ENCODE measurements at places on chromosomes 6 and 20.

GRCh38 chr20:56542489-56543030, 9.5 kb downstream of the FAM209B start:
- DNase-seq: no peak

GRCh38 chr6:72002415-72002814, 116.1 kb downstream of the RIMS1 start:
- no peak for DNase-seq

GRCh38 chr20:9413001-9413400, 101.4 kb upstream of the LAMP5 start:
- no peak for DNase-seq

- no peak for DNase-seq
Observed at GRCh38 chr6:122130026-122130348, 269.5 kb upstream of the HSF2 start.

- no peak for DNase-seq
Observed at GRCh38 chr6:142746524-142746923, 198.5 kb downstream of the HIVEP2 start.

DNA sequence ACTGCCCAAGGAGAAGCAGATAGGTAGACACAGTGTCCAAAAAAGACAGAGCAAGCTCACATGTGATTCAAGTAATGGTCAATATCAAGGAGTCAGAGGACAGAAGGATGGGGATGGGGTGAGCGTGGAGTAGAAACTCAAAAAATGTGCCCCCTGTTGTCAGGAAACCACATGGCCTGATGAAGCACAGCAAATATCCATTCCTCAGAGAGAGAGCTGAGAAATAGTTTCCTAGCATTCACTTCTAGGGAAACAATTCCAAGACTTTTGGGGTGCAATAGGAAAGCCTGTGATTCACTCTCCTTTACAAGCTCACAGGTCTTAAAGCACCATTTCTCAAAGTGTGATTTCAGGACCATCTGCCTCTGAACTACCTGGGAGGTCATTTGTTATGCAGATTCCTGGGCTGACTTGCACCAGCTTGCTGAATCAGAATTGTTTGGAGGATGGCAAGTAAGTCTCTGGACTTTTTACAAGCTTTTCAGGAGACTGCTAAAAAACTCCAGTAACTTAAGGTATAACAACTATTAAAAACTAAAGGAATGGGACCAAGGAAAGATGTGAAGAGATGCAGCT, 432.8 kb downstream of the HDGFL1 start:
- DNase-seq: no peak

DNA sequence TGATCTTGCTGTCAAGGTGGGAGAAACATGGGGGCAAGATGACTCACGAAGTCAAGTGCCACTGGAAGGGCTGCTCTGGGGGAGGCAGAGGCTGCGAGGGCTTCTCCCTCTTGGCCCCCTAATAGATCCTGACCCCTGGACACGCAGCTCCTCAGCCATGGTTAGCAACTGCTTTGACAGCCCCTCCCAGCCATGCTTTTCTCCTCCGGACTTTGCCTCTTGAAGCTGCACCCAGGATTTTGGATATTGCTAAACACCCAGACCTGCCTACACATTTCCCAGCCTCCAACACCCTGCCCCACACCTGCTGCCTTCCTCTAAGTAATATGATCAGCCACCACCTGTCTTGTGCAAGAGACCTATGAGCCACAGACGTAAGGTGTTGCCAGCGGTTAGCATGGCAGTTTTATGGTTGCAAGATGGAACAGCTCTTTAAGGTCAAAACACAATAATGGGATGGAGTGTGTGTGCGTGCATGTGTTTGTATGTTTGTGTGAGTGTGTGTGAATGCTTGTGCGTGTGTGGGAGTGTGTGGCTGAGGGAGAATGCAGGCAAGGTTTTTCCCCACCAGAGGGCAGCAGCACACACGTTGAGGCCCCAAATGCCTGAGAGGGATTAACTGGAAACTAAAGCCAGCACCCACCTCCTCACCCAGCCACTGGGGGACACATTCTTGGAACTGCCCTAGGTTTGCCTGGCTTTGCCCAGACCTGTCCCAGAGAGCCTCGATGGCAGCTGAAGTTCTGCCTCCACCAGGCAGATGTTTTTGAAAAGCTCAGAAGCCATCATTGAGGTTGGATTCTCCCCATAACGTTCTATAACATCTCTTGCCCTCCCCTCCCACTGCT, 2.5 kb downstream of the IP6K3 start:
- DNase-seq: peak; percentile 37

- no peak for DNase-seq
Observed at GRCh38 chr6:98092331-98092730, 742.0 kb upstream of the POU3F2 start.

DNA sequence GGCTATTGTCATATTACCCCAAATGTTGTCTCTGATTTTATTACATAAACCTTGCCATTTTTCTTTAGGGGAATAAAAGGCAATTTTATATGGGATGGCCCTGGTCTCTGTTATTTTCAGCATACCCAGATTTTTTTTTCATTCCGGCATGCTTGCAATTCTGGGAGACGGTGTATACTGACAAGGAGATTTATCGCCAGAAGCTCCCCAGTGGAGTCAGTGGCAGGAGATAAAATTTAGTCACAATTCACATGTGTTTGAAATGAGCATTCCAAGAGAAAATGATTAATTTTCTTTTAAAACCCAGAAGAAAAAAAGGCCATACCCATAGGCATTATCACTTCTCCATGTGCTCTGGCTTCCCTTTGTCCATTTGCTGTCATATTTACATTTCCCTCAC, 250.8 kb upstream of the RSPO3 start:
- DNase-seq: no peak

- DNase-seq: no peak
Observed at GRCh38 chr20:19812696-19813095, 54.6 kb downstream of the RIN2 start.
